CD8-positive, alpha-beta memory T cell (primary cell): ENCODE measurements at places on chromosomes 2 and 18. TPM values are rescaled to one million over a fixed set of nuclear protein-coding genes. Genes with fewer than 3 reads are reported as not detected.

DTNB gene
- total RNA-seq: 16.8 TPM

MC5R gene
- not detected for total RNA-seq

VWC2L gene
- not detected for total RNA-seq

VSNL1 gene
- not detected for total RNA-seq

LRATD1 gene
- not detected for total RNA-seq

NCOA1 gene
- total RNA-seq: 35.7 TPM

CD207 gene
- total RNA-seq: not detected

DNA sequence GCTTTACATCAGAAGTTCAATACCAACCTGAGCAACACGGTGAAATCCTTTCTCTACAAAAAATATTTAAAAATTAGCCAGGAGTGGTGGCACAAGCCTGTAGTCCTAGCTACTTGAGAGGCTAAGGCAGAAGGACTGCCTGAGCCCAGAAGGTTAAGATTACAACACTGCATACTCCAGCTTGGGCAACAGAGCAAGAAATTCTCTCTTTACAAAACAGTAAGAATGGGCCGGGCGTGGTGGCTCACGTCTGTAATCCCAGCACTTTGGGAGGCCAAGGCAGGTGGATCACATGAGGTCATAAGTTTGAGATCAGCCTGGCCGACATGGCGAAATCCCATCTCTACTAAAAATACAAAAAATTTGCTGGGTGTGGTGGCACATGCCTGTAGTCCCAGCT, 113.2 kb downstream of the USP34 start:
- no peak overlapping the region for H3K27ac ChIP-seq
- no peaks in the 10 kb centered on the region for H3K27me3 ChIP-seq
- peaks cover 3% of the 10 kb centered on the region for H3K4me1 ChIP-seq
- H3K36me3 ChIP-seq: peaks cover 12% of the 10 kb centered on the region
- no peak overlapping the region for H3K4me3 ChIP-seq

GRCh38 chr2:234164493-234165413, 114.3 kb downstream of the SPP2 start:
- no peak overlapping the region for H3K27ac ChIP-seq
- DNase-seq: peak; percentile 43
- peaks cover 16% of the 10 kb centered on the region for H3K4me1 ChIP-seq
- H3K27me3 ChIP-seq: no peaks in the 10 kb centered on the region
- peak overlapping the region; percentile 10 for H3K4me3 ChIP-seq
- no peaks in the 10 kb centered on the region for H3K36me3 ChIP-seq

- H3K27ac ChIP-seq: no peak overlapping the region
- peaks cover 23% of the 10 kb centered on the region for H3K4me1 ChIP-seq
- H3K27me3 ChIP-seq: no peaks in the 10 kb centered on the region
- peaks cover 19% of the 10 kb centered on the region for H3K36me3 ChIP-seq
- H3K4me3 ChIP-seq: no peak overlapping the region
These were observed 10.3 kb downstream of the ZC3H15 start for GRCh38 chr2:186496401-186496800.

DNA sequence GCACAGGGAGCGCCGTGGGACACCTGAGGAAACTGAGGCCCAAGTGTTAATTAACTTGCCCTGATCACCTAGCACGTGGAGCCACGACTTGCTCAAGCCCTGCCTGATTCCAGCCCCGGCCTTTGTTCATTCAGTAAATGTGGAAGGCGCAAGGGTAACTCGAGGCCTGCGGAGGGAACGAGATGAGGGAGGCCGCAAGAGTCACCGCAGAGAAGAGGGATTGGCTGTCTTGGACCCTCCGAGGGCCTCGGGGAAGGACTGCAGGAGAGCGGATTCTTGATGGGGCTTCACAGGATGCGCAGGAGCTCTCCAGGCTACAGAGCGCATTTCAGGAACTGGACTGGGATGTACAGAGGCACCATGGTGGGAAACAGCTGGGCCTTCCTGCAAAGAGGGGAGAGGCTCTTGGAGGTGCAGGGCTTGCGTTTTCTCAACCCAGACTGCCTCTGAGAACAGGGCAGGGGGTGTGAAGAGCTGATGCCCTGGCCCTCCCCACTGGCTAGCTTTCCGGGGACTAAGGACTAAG, 511 bp upstream of the ANKMY1 start:
- H3K36me3 ChIP-seq: peaks cover 4% of the 10 kb centered on the region
- no peaks in the 10 kb centered on the region for H3K27me3 ChIP-seq
- no peak overlapping the region for H3K27ac ChIP-seq
- H3K4me1 ChIP-seq: peaks cover 50% of the 10 kb centered on the region
- no peak overlapping the region for H3K4me3 ChIP-seq

GRCh38 chr2:164495491-164496223, 125.6 kb downstream of the GRB14 start:
- H3K27ac ChIP-seq: no peak overlapping the region
- H3K27me3 ChIP-seq: no peaks in the 10 kb centered on the region
- no peaks in the 10 kb centered on the region for H3K36me3 ChIP-seq
- H3K4me1 ChIP-seq: no peaks in the 10 kb centered on the region
- no peak overlapping the region for H3K4me3 ChIP-seq

DNA sequence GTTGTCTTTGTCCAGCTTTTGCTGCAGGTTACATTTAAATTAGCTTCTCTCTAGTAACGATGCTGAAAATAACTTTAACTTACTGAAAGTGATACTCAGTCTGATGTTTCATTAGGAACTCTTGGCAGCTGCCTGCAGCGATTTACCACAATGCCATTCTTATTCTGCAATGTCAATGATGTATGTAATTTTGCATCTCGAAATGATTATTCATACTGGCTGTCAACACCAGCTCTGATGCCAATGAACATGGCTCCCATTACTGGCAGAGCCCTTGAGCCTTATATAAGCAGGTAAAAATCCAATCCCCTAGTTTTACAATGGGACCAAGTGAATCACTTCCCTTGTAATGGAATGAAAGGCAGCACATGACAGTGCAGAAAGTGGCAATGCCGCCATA, 16.3 kb upstream of the MFF start:
- H3K27ac ChIP-seq: no peak overlapping the region
- no peaks in the 10 kb centered on the region for H3K4me1 ChIP-seq
- H3K36me3 ChIP-seq: no peaks in the 10 kb centered on the region

DNA sequence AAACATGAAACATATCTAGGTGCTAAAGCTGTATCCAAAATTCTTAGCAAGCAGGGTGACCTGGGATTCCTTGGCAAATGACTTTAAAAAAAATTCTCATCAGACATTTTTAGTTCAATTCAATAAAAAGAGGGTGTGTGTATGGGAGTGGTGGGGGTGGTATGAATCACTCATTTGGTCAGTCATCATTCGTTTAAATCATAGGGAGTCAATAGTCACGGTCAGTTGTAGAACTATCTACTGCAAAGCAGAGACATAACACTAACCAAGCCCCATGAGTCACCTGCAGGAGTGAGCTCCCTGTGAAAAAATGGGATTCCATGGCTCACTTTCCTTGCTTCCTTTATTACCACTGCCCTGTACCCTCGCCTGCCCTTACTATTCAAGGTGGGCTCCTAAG, 380.6 kb upstream of the TCF4 start:
- H3K27ac ChIP-seq: no peak overlapping the region
- H3K4me3 ChIP-seq: no peak overlapping the region
- H3K4me1 ChIP-seq: no peaks in the 10 kb centered on the region
- no peak for DNase-seq
- H3K36me3 ChIP-seq: no peaks in the 10 kb centered on the region
- no peaks in the 10 kb centered on the region for H3K27me3 ChIP-seq

DNA sequence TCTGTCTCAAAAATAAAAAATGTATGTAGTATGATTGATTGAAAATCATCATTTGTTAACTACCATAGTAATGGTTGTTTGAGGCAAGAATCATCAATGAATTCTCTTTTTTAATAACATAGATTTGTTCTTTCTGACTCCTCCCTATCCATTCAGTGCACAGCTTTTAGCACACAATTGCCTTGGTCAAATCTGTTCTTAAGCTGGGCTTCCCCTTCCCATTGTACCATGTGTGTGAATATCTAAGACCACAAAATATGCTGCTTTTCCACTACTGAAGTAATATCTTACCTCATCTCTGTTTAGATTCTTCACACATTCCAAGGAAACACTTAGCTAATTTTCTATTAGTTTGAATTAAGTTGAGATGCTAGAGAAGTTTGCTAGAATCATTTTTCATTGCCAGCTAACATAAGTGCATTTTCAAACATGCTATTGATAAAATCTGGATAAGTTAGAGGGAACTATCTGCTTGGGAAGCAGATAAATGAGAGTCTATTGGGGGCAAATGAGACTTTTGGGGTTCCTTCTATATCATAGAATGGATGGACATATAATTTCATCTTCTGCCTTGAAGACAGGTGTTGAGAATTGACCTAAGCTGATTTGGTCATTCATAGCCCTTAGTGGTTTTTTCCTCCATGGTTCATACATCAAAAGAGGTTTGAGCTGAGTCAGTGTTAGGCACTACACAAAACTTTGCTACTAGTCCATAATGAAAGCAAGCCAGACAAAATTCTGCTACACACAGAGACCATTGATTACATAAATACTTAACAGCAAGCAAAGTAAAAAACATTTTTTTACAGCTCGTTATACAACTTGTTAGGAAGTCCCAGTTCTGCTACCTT, 231.9 kb downstream of the PLCL1 start:
- no peaks in the 10 kb centered on the region for H3K27me3 ChIP-seq
- H3K4me1 ChIP-seq: peaks cover 9% of the 10 kb centered on the region
- H3K27ac ChIP-seq: no peak overlapping the region
- H3K36me3 ChIP-seq: no peaks in the 10 kb centered on the region

DNA sequence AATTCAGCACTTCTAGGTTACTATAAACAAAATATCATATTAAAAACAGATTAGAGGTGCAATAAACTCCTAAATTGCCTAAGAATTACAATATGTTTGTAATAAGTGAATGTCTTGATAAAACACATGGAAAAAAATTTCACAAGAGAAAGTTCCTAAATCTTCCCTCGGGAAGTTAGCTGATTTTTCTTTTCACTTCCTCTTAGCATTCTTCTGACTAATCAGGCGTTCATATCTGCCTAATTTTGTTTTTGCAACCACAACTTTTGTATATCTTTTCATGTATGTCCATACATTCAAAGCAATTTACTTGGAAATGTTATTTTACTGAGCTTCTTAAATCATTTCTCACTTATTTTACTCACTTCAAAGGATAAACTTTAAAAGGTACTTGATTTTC, 88.5 kb downstream of the RTTN start:
- peaks cover 3% of the 10 kb centered on the region for H3K36me3 ChIP-seq
- H3K27me3 ChIP-seq: no peaks in the 10 kb centered on the region
- DNase-seq: no peak

GRCh38 chr2:120936476-120937334, 201.0 kb downstream of the GLI2 start:
- no peaks in the 10 kb centered on the region for H3K27me3 ChIP-seq
- no peaks in the 10 kb centered on the region for H3K36me3 ChIP-seq
- no peak overlapping the region for H3K4me3 ChIP-seq
- H3K27ac ChIP-seq: no peak overlapping the region
- no peak for DNase-seq
- H3K4me1 ChIP-seq: no peaks in the 10 kb centered on the region

GRCh38 chr18:9494778-9495331, 19.5 kb downstream of the RALBP1 start:
- H3K4me1 ChIP-seq: peaks cover 17% of the 10 kb centered on the region
- no peak overlapping the region for H3K27ac ChIP-seq

GRCh38 chr2:80429251-80429650, 124.7 kb upstream of the LRRTM1 start:
- no peak overlapping the region for H3K27ac ChIP-seq
- no peaks in the 10 kb centered on the region for H3K4me1 ChIP-seq
- H3K4me3 ChIP-seq: no peak overlapping the region
- no peak for DNase-seq
- no peaks in the 10 kb centered on the region for H3K27me3 ChIP-seq
- no peaks in the 10 kb centered on the region for H3K36me3 ChIP-seq

DNA sequence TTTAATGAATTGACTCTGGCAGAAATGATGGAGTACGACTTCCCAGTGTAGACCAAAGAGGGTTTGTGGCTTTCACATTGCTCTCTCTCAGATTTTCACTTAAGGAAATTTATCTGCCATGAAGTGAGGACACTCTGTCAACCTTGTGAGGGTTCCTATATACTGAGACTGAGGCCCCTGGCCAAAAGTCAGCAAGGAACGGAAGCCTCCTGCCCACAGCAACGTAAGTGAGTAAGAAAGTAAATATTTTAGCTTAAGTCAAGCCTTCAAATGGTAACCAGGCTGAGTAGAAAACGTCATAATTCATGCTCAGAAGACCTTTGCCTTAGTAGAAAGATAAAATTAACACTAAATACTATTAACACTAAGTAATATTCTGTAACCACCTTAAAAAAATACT, 1080.5 kb upstream of the ACVR2A start:
- no peaks in the 10 kb centered on the region for H3K4me1 ChIP-seq
- H3K36me3 ChIP-seq: no peaks in the 10 kb centered on the region
- H3K27ac ChIP-seq: no peak overlapping the region
- H3K27me3 ChIP-seq: no peaks in the 10 kb centered on the region

DNA sequence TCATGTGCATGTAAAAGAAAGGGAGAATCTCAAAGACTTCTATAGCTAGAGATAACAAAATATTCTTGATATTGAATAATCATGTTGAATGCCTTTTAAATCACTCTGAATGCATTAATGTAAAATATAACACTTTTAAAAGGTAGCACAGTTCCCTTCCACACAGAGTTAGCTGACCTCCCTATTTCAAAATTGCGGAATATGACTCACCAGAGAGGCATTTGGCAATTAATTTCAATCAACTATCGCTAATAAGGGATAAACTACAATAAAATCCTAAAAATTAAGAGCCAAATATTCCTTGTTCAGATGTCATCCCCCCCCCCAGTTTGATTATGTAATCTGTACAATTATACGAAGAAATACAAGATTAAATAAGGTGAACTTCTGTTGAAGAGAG, 29.3 kb downstream of the ZC3H15 start:
- DNase-seq: no peak
- H3K4me3 ChIP-seq: no peak overlapping the region
- H3K36me3 ChIP-seq: peaks cover 20% of the 10 kb centered on the region
- no peak overlapping the region for H3K27ac ChIP-seq
- H3K27me3 ChIP-seq: no peaks in the 10 kb centered on the region
- H3K4me1 ChIP-seq: no peaks in the 10 kb centered on the region

- H3K36me3 ChIP-seq: no peaks in the 10 kb centered on the region
- no peak overlapping the region for H3K4me3 ChIP-seq
- H3K27ac ChIP-seq: no peak overlapping the region
- no peaks in the 10 kb centered on the region for H3K4me1 ChIP-seq
- no peaks in the 10 kb centered on the region for H3K27me3 ChIP-seq
- DNase-seq: no peak
These were observed 43.1 kb downstream of the CTIF start for GRCh38 chr18:48581941-48582340.

GRCh38 chr2:194105358-194105757, 1551.7 kb upstream of the SLC39A10 start:
- no peaks in the 10 kb centered on the region for H3K27me3 ChIP-seq
- no peaks in the 10 kb centered on the region for H3K4me1 ChIP-seq
- DNase-seq: no peak
- H3K36me3 ChIP-seq: no peaks in the 10 kb centered on the region
- no peak overlapping the region for H3K27ac ChIP-seq

- H3K27ac ChIP-seq: no peak overlapping the region
- no peak overlapping the region for H3K4me3 ChIP-seq
- no peaks in the 10 kb centered on the region for H3K27me3 ChIP-seq
- no peaks in the 10 kb centered on the region for H3K36me3 ChIP-seq
- no peaks in the 10 kb centered on the region for H3K4me1 ChIP-seq
- no peak for DNase-seq
These were observed 1.4 kb downstream of the TOGARAM2 start for GRCh38 chr2:28982381-28982950.
